ENCODE measurements at places on chromosomes 6 and 20. TPM values are rescaled to one million over a fixed set of nuclear protein-coding genes. Genes with fewer than 3 reads are reported as not detected.

SYCP2 gene
- 0.60 TPM for total RNA-seq

RBPJL gene
- not detected for total RNA-seq

VNN1 gene
- 0.12 TPM for total RNA-seq

HTR1E gene
- total RNA-seq, result not detected

AGPAT4 gene
- 9.6 TPM for total RNA-seq

AIF1 gene
- total RNA-seq, result 3.3 TPM

TRIM10 gene
- not detected for total RNA-seq

MEI4 gene
- total RNA-seq, result not detected

TNFRSF21 gene
- 64.6 TPM for total RNA-seq

LCA5 gene
- 0.80 TPM for total RNA-seq

SLA2 gene
- total RNA-seq, result 0.12 TPM

CFAP61 gene
- not detected for total RNA-seq

ADGRG6 gene
- 14.2 TPM for total RNA-seq

CBLN4 gene
- not detected for total RNA-seq

MLN gene
- not detected for total RNA-seq

QRSL1 gene
- total RNA-seq, result 12.6 TPM

FAM209A gene
- not detected for total RNA-seq

LAMA4 gene
- 8.0 TPM for total RNA-seq

TNFAIP3 gene
- 8.8 TPM for total RNA-seq

SIRPB2 gene
- total RNA-seq, result 1.0 TPM

SPATA25 gene
- total RNA-seq, result 0.76 TPM

LY6G6D gene
- total RNA-seq, result not detected

PPP1R16B gene
- total RNA-seq, result 2.3 TPM

MDN1 gene
- total RNA-seq, result 21.6 TPM
